Activated T-helper 1 cell treated with anti-CD3 and anti-CD28 coated beads, Interleukin-12 subunit alpha, Interleukin-12 subunit beta, Interleukin-2, Interleukin-4 antibody, amounts not matched to agents 30 ng/mL and 10 ng/mL and 1 ng/mL, durations not matched to agents 14 hours and 24 hours and 36 hours (primary cell): ENCODE measurements at places on chromosomes 12 and 14.

GRCh38 chr12:123388951-123389559 is 5.1 kb downstream of the KMT5A start:
- peak; percentile 8 for DNase-seq
- no peak overlapping the region for H3K4me3 ChIP-seq
- H3K27ac ChIP-seq = no peak overlapping the region
- H3K4me1 ChIP-seq = peaks cover 37% of the 10 kb centered on the region
- peaks cover 26% of the 10 kb centered on the region for H3K36me3 ChIP-seq

GRCh38 chr12:75509621-75510020 is 1.8 kb downstream of the KRR1 start:
- H3K4me1 ChIP-seq = peaks cover 54% of the 10 kb centered on the region
- H3K36me3 ChIP-seq = peaks cover 28% of the 10 kb centered on the region
- peak overlapping the region; percentile 97 for H3K4me3 ChIP-seq
- no peak for DNase-seq

DNA sequence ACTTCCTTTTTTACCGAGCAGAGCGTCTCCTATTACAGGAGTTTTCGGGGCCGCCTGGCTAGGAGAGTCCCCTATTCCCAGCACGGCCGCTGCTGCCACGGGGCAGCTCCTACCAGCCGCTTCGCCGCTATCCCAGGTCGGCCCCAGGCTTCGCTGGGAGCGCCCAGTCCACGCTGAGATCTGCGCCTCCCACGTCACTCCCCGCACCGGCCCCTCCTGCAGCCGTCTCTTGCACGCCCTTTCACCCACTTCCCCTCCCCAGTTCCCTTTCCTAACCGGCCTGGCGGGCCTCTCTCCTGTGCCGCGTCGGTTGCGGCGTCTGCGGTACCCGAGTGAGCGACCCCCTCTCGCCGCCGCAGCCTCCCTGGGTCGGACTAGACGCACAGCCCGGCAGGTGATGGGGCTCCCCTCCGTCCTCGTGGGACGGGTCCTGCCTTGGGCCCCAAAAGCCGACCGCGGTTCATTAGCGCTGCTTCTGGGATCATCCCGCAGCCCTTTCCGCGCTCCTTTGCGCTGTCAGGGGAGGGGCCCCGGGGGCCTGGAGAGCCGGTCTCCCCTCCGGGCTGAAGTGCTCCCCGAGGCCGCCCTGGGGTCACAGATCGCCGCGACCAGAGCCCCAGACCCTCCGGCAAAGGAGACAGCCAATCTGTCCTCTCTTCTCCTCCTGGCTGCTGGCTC is 1318.4 kb downstream of the TMEM121 start:
- peak; percentile 39 for DNase-seq
- no peaks in the 10 kb centered on the region for H3K36me3 ChIP-seq

- H3K36me3 ChIP-seq = no peaks in the 10 kb centered on the region
- no peak overlapping the region for H3K27ac ChIP-seq
- peaks cover 9% of the 10 kb centered on the region for H3K4me1 ChIP-seq
- peaks cover 22% of the 10 kb centered on the region for H3K27me3 ChIP-seq
- H3K4me3 ChIP-seq = no peak overlapping the region
These were observed 30.1 kb upstream of the MAP1LC3B2 start for GRCh38 chr12:116529048-116529447.

DNA sequence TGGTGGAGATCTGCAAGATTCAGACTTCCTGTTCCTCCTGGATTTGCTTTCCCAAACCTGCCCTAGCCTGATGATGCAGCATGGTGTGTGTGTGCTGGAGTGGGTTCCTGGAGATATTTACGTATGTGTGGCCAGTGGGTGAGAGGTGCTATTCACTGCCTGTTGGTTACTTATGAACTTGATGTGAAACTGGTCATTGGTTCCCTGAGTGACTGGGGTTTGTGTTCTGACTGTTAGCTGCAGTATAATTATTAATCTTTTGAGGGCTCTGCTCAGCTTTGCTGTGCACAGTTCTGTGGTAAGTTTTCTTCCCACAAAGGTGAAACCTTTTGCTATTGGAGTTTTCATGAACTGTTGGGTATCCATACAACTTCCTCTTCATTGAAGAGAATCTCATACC is 541.8 kb upstream of the FBXO33 start:
- no peaks in the 10 kb centered on the region for H3K4me1 ChIP-seq
- no peak for DNase-seq
- H3K27me3 ChIP-seq = no peaks in the 10 kb centered on the region
- H3K4me3 ChIP-seq = no peak overlapping the region

GRCh38 chr12:89698607-89699006 is 10.0 kb downstream of the ATP2B1 start:
- DNase-seq = no peak
- H3K36me3 ChIP-seq = no peaks in the 10 kb centered on the region
- H3K27ac ChIP-seq = no peak overlapping the region
- H3K27me3 ChIP-seq = no peaks in the 10 kb centered on the region
- H3K4me3 ChIP-seq = no peak overlapping the region

DNA sequence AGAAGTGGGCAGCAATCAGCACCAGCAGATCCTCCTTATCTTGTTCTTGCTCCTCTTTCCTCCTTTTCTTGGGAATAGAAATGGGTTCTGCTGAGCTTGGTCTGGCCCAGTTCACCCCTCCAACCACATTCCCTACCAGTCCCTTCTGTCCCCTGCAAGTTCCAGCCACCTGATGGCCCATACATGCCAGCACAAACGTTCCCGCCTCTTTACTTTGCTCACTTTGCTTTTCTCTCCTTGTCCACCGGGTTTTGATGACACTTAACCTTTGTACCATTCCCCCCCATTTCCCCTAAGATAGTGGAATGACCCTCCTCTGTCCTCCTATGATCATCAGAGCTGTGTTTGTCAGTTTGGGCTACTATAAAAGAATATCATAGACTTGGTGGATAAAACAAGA is 23.4 kb upstream of the EML1 start:
- no peak overlapping the region for H3K4me3 ChIP-seq
- H3K4me1 ChIP-seq = peaks cover 5% of the 10 kb centered on the region
- H3K27me3 ChIP-seq = no peaks in the 10 kb centered on the region
- H3K36me3 ChIP-seq = no peaks in the 10 kb centered on the region
- no peak for DNase-seq

GRCh38 chr14:37422748-37423147 is 172.3 kb downstream of the FOXA1 start:
- H3K27me3 ChIP-seq = no peaks in the 10 kb centered on the region
- H3K4me1 ChIP-seq = no peaks in the 10 kb centered on the region
- no peak for DNase-seq

DNA sequence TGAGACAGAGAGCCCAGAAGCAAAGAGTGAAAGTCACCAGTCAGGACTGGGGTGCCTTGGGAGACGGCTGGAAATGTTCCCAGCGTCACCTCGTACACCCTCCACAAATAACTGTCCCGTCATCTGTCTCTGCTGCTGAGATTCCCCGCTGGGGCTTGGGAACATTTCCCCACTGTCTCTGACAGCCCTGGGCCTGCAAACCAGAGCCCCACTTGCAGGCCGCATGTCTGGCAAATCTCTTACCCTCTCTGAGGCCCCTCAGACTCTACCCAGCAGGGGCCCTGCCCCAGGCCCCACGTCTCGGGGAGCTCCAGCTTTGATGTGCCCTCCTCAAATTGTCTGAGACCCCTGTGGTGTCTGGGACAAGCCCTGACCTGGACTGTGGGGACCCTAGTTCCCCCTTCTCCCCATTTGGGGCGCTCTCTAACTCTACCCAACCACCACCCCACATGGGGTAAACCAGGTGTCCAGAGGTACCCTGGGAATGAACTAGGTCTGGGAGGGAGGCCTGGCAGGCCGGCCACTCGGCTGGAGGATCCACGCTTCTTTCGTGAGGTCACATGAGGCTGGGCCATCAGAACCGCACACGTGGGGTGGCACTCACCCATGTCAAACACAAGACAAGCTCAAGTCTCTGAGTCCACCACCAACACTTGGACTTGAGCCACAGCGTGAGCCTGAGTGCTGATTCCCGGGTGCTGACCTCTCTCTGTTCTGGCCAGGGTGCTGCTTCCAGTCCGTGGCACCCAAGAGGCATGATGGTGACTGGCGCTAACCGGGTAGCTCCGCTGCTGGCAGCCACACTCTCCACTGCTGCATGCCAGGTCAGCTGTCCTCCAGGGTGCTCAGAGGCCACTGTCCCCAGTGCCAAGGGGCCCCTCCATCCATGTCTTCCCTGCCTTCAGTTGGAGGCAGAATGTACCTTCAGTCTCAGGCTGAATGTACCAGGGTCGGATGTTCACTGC is 59.8 kb downstream of the DIO3 start:
- H3K27me3 ChIP-seq = peaks cover 12% of the 10 kb centered on the region
- H3K27ac ChIP-seq = no peak overlapping the region
- no peak overlapping the region for H3K4me3 ChIP-seq
- DNase-seq = no peak

DNA sequence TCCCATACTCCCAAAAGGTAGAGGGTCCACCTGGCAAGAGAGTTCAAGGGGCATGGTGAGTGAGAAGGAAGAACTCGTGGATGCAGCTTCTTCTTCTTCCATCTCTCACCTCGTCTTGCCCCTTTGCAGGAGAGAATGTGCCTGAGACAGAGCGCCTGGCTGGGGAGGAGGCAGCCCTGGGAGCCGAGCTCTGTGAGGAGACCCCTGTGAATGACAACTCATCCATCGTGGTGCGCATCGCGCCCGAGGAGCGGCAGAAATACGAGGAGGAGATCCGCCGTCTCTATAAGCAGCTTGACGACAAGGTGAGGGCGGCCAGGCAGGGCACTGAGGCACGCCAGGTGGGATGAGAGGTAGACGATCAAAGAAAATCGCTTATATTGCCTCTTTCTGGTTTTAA is 20.0 kb downstream of the KIF5A start:
- H3K36me3 ChIP-seq = no peaks in the 10 kb centered on the region
- peaks cover under 1% of the 10 kb centered on the region for H3K27me3 ChIP-seq
- H3K4me1 ChIP-seq = no peaks in the 10 kb centered on the region
- no peak overlapping the region for H3K27ac ChIP-seq
- no peak overlapping the region for H3K4me3 ChIP-seq
- no peak for DNase-seq

DNA sequence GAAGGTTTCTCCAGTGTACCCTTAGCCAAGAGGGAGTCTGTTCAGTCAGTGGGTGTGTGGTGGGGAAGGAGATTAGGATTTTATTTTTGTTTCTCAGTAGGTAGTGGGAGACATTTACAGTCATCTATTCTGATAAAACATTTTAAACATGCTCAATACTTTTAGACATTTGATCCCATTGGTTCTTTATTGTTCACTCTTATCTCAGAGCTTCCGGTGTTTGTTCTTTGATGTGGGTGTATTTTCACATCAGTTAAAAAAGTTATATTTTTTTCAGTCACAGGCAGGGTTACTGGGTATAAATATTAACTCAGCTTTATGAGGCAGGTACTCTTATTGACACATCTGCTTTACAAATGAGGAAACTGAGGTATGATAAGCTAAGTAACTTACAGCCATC is 43.3 kb upstream of the LRRK2 start:
- no peak for DNase-seq
- H3K4me3 ChIP-seq = no peak overlapping the region
- peaks cover 2% of the 10 kb centered on the region for H3K27me3 ChIP-seq
- H3K4me1 ChIP-seq = peaks cover 9% of the 10 kb centered on the region

GRCh38 chr12:124618291-124618902 is 51.0 kb upstream of the NCOR2 start:
- no peak for DNase-seq
- H3K4me3 ChIP-seq = no peak overlapping the region
- H3K27ac ChIP-seq = no peak overlapping the region
- no peaks in the 10 kb centered on the region for H3K27me3 ChIP-seq
- H3K36me3 ChIP-seq = no peaks in the 10 kb centered on the region

DNA sequence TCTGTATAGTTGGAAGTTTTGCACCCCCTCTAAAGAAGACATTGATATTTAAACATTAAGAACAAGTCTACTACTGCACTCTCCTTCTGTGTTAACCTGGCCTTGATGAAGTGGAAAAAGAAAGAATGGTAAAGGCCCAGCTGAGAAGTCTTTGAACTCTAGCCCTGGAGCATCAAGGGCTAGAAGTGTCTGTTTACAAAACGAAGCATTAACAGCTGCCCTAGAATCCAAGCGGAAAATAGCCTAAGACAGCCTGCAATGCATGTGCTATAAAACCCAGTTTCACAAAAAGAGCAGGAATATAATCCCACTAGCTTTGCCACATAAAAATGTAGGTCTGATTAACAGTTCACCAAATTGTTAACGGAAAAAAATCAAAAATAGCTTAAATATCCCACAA is 60.5 kb downstream of the NUMB start:
- no peaks in the 10 kb centered on the region for H3K27me3 ChIP-seq
- no peak overlapping the region for H3K27ac ChIP-seq
- no peak overlapping the region for H3K4me3 ChIP-seq
- H3K36me3 ChIP-seq = peaks cover 3% of the 10 kb centered on the region
- peaks cover 5% of the 10 kb centered on the region for H3K4me1 ChIP-seq

DNA sequence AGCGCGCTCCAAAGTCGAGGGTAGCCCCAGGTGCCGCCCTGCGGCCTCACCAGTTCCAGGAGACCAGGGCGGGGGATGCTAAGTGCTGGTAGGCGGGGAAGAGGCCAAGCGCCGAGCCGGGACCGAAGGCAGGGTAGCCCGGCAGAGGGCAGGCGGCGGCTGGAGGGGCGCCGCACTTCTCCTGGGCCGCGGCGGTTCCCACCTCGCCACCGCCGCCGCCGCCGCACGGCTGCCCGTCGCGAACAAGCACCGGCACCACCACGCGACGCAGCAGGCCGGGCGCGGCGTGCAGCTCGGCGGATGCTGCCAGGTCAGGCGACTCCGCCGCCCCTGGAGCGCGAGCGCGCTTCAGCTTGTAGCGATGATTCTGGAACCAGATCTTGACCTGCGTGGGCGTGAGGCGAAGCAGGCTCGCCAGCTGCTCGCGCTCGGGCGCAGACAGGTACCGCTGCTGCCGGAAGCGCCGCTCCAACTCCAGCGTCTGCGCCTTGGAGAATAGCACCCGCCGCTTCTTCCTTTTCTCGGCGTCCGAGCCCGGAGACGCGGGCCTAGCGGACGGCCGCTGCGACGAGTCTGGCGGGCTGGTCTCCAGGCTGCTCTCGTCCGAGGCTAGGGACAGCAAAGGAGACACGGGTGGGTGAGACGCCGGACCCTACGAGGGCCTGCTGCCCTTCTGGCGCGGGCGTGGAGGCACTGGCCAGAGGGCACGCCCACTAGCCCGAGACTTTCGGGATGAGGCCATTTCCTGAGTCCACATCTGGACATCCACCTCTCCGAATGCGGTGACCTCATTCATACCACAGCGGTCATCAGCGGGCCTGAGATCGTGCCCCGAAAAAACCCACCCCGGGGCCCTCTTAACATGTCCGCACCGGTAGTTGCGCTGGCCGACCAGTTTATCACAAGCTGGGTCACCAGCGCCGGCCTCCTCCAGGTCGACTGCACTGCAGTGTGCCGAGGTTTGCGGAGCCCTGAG is 1.3 kb downstream of the NKX2-8 start:
- H3K27ac ChIP-seq = no peak overlapping the region
- DNase-seq = no peak
- H3K27me3 ChIP-seq = peaks cover 54% of the 10 kb centered on the region
- H3K4me1 ChIP-seq = no peaks in the 10 kb centered on the region
- H3K4me3 ChIP-seq = no peak overlapping the region

- H3K27me3 ChIP-seq = peaks cover 6% of the 10 kb centered on the region
- no peaks in the 10 kb centered on the region for H3K36me3 ChIP-seq
- peaks cover 13% of the 10 kb centered on the region for H3K4me1 ChIP-seq
- no peak overlapping the region for H3K4me3 ChIP-seq
- no peak overlapping the region for H3K27ac ChIP-seq
- no peak for DNase-seq
These were observed 22.6 kb upstream of the LRP1-AS start for GRCh38 chr12:57169969-57170368.

GRCh38 chr12:32027684-32028365 is 68.6 kb downstream of the RESF1 start:
- no peak for DNase-seq
- no peaks in the 10 kb centered on the region for H3K27me3 ChIP-seq
- no peak overlapping the region for H3K4me3 ChIP-seq
- peaks cover 26% of the 10 kb centered on the region for H3K4me1 ChIP-seq
- no peak overlapping the region for H3K27ac ChIP-seq
